ENCODE measurements at places on chromosomes 5 and 9.
A peak's percentile ranks its signal among the peaks of the same experiment; 100 is the strongest.

DNA sequence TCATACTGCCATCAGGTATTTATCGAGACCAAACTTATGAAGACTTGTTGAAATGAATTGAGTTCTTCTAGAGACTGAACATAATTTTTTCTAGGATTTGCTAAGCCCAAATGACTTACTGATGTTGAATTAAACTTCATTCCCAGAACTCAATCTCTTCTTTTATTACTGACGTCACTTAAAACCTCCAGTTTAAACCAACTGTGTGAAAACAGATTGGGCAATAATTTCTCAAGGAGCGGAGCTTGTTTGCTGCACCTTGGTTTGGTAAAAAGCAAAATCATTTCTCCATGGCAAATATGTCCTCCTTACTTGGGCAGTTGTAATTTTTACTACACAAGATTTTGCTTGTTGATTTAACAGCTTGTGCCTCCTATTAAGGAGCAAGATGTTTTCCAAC is 37.4 kb downstream of the CFAP90 start:
- no peak for DNase-seq

GRCh38 chr5:122367456-122367855 is 55.4 kb downstream of the SNCAIP start:
- DNase-seq = no peak

DNA sequence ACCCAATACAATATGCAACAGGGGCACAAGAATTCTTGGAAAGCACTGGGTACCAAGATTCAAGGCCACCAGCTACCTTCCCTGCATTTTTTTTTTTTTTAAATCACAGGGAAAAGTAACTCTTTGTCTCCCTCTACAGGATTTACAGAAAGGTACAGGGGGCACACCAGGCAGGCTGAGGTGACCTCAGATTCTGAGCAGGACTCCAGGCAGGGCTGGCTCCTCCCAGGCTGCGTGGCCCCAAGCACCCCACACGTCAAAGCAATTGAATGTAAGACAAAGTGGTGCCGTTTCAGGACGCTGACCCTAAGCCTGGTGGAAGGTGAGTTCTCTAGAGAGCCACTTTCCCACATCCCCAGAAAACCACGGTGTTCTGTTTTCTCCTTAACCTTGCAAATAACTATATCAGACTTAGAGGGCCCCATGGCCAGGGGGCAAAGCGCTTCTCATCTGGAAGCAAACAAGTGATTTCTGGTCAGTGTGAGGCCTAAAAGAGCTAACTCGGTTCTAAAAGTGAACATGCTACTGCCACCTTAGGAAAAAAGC is 222.6 kb downstream of the ROR2 start:
- DNase-seq = peak; percentile 48

GRCh38 chr9:89808076-89808755 is 203.4 kb downstream of the GADD45G start:
- no peak for DNase-seq

- no peak for DNase-seq
These were observed 241.8 kb downstream of the CACNA1B start for GRCh38 chr9:138119202-138120027.
